ENCODE measurements at places on chromosomes 12 and 14. TPM values are rescaled to one million over a fixed set of nuclear protein-coding genes. Genes with fewer than 3 reads are reported as not detected.

The CLEC1B gene
- not detected for total RNA-seq

DNA sequence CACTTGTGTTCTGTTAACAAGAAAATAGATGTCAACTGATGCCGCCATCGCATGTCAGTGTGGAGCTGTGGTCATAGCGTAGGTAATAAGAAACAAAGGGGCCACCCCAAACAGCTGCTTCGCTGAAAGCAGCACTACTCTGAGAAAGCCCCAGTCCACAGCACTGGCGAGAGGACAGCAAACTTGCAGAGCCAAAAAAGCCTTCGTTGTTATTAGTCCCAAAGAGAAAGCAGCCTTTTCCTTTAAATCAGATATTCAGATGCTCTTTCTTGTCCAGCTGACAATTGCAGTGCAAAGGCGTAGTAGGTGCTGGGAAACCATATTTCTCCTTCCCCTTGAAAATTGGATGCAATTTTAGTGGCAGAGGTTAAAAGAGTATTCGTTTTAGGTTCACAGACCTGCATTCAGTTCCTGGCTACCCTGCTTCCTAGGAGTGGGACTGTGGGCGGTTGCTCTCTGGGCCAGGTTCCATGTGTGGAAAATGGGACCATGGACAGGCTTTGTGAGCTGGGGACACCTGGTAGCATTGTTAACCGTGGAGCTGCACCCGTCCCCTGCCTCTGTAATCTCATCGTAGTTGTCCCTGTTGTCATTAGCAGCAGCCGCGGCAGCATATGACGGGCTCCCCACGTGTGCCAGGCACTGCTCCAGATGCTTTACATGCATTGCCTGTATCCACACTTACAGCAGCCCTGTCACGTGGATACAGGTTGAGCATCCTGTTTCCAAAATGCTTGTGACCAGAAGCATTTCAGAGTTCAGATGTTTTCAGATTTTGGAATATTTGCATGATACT is 54.2 kb downstream of the ELK3 start:
- no peak overlapping the region for H3K4me3 ChIP-seq
- peaks cover 6% of the 10 kb centered on the region for H3K4me1 ChIP-seq
- no peak overlapping the region for H3K27ac ChIP-seq
- DNase-seq, result no peak
- H3K27me3 ChIP-seq, result no peaks in the 10 kb centered on the region

- DNase-seq, result no peak
- H3K4me3 ChIP-seq, result no peak overlapping the region
- H3K4me1 ChIP-seq, result peaks cover 34% of the 10 kb centered on the region
- H3K27ac ChIP-seq, result no peak overlapping the region
- H3K27me3 ChIP-seq, result no peaks in the 10 kb centered on the region
Observed at GRCh38 chr12:47808050-47808449, 11.7 kb downstream of the HDAC7 start.

DNA sequence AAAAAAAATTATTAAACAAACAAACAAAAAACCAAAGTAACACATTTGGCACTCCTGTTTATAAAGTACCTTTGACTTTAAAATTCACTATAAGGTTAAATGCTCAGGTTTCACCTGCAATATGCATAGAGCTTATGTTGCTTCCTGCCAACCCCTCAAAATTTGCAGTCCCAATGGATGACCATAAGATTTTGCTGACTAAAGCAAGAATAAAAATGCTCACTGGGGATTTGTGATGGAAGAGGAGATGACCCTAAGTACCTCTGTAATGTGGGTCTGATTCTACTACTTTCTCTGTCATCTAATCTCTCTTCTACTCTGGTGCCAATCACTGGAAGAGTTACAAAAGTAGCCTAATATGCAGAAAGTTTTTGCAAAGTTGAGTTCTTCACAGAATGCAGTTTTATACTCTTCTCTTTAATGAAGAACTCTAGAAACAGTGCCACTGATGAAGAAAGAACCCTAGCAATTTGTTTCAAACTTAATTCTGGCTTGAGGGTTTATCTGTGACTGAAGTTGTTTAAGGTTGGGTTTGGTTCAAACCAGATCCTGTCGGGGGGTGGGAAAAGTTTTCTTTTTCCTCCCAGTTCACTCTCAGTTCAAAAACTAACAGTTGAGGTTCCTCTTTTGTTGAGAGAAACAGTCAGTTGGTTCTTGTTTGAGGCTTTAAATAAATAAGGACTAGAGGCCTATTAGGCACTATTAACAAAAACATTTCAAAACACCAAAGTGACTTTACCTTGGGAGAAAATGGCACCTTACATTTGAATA is 10.9 kb downstream of the WASHC3 start:
- H3K4me3 ChIP-seq, result no peak overlapping the region
- H3K36me3 ChIP-seq, result no peaks in the 10 kb centered on the region
- no peak for DNase-seq
- no peak overlapping the region for H3K27ac ChIP-seq

- H3K27ac ChIP-seq, result no peak overlapping the region
- H3K36me3 ChIP-seq, result no peaks in the 10 kb centered on the region
- peaks cover 22% of the 10 kb centered on the region for H3K4me1 ChIP-seq
- no peak overlapping the region for H3K4me3 ChIP-seq
Observed at GRCh38 chr12:3083921-3084347, 6.8 kb downstream of the TSPAN9 start.

GRCh38 chr12:1656902-1657301 is 27.9 kb downstream of the WNT5B start:
- H3K4me3 ChIP-seq, result no peak overlapping the region
- H3K36me3 ChIP-seq, result no peaks in the 10 kb centered on the region
- H3K27me3 ChIP-seq, result peaks cover 32% of the 10 kb centered on the region
- DNase-seq, result no peak
- no peaks in the 10 kb centered on the region for H3K4me1 ChIP-seq
- no peak overlapping the region for H3K27ac ChIP-seq

GRCh38 chr12:61713121-61713520 is 547.1 kb upstream of the USP15 start:
- DNase-seq, result no peak
- H3K36me3 ChIP-seq, result no peaks in the 10 kb centered on the region
- H3K4me1 ChIP-seq, result no peaks in the 10 kb centered on the region
- H3K27ac ChIP-seq, result no peak overlapping the region
- no peaks in the 10 kb centered on the region for H3K27me3 ChIP-seq

Measured in neural progenitor cell (in vitro differentiated cells).